Effector CD8-positive, alpha-beta T cell (primary cell): ENCODE measurements at places on chromosomes 7 and 10.

DNA sequence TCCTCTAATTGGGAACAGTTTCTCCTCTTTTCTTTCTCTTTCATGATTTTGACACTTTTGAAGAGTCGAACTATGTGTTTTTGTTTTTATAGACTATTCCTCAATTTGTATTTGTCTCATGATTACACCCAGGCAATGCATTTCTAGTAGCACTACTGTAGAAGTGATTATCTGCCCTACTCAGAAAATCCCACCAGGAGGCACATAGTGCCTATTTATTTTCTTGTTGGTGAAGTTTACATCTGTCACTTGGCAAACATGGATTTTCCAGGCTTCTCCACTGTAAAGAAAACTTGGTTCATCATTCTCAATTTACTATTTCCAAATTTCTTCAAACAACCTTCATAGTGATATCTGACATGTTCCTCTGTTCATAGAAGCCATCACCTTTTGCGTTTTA is 893.9 kb downstream of the CCSER2 start:
- no peak for DNase-seq

DNA sequence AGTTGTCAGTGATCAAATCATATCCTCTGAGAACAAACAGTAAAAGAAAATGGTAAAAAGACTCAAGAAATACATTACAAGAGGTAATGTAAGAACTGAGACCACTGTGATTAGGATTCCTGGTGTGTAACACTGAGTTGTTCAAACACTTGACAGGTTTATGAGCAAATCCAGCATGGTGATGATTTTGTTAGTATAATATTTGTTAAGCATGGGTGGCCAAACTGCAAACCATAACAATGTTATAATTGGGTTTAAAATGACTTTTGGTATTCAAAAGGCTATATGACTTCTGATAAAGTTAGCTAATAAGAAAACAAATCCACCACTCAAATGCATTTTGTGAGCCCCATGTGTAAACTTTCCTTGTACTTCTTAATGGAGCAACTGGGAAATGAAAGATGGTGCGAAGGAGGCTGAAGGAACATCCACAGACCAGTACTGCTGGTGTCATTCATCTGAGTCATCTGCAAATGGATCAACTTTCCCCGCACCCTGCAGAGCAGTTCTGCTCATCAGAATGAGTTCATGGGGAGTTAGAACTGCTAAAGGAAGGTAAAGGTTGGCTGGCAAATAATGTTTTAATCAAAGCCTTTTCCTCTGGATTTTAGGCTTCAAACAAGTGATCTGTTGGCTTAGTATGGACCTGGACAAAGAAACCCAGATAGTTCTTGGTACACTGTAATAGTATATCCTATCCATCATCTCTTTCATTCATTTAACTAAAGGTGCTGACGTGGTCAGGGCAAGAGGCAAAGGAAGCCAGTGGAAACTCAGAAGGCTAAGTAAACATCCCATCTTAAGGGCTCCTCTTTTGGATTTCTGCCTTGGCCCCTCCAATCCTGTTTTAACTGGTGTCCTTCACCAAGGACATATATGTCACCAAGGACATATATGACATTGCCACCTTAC is 45.0 kb downstream of the AFAP1L2 start:
- no peak for DNase-seq

- DNase-seq = no peak
These were observed 47.2 kb upstream of the CCDC3 start for GRCh38 chr10:13048762-13049161.

DNA sequence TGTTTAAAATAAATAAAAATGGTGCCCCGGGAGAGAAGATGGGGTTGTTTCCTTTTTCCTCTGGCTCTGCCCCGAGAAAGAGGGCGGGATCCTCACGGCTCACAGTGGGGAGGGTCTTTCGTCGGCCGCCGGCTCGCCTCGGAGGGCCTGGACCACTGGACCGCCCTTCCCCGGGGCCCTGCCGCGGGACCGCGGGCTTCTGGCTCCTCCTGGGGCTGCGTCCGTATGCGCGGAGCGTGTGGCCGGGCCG is 3.5 kb upstream of the IGF2BP3 start:
- no peak for DNase-seq

DNA sequence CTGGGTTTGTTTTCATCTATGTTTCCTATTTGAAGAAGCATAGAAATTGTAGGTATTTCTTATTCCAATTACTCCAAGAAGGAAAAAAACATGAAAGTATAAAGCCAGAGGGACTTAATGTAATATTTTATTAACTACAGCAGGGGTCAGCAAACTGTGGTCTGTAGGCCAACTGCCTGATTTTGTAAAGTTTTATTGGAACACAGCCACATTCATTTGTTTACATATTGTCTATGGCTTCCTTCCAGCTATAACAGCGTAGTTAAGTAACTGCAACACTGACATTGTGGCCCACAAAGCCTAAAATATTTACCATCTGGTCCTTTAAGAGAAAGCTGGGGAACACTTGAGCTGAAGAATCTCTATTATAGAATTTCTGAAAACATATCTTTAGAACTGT is 306.2 kb downstream of the BICC1 start:
- DNase-seq = no peak

- DNase-seq = no peak
These were observed 88.0 kb upstream of the MALRD1 start for GRCh38 chr10:18960466-18961079.

GRCh38 chr10:17263580-17263979 is 35.5 kb downstream of the VIM start:
- no peak for DNase-seq

GRCh38 chr10:6563731-6564130 is 16.3 kb downstream of the PRKCQ start:
- DNase-seq = no peak

GRCh38 chr7:33744293-33745075 is 160.9 kb upstream of the BMPER start:
- DNase-seq = no peak

- DNase-seq = no peak
These were observed 125.0 kb downstream of the FOXP2 start for GRCh38 chr7:114539575-114539974.

GRCh38 chr10:14244801-14245211 is 85.9 kb downstream of the FRMD4A start:
- DNase-seq = no peak

GRCh38 chr10:12319076-12319475 is 30.3 kb upstream of the CAMK1D start:
- DNase-seq = no peak

DNA sequence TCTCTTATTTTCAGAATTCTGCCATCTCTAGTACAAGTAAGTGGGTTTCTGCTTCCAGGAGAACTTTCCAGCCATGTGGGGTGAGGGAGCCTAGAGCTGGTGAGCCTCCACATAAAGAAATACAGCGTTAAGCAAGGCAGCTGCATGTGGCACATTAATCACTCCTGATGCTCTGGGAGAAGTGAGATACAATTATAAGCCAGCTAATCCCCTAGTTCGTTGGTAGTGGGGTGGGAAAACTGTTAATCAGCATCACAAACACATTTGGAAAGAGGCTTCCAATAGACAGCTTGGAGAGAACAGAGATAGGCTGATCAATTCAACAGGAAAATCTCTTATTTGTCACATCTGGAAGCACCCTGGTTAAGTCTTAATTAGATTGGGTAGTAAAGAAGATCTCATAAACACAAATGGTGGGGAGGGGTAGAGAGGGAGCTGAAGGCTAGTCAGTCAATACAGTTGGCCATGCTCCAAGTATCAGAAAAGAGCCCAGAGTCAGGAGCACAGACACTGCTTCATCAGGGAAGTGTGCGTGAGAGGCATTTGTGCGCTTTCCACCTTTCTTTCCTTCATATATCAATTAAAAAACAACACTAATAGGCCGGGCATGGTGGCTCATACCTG is 130.6 kb downstream of the SORCS1 start:
- DNase-seq = no peak

GRCh38 chr7:103058122-103058521 is 16.5 kb downstream of the FBXL13 start:
- DNase-seq = no peak

DNA sequence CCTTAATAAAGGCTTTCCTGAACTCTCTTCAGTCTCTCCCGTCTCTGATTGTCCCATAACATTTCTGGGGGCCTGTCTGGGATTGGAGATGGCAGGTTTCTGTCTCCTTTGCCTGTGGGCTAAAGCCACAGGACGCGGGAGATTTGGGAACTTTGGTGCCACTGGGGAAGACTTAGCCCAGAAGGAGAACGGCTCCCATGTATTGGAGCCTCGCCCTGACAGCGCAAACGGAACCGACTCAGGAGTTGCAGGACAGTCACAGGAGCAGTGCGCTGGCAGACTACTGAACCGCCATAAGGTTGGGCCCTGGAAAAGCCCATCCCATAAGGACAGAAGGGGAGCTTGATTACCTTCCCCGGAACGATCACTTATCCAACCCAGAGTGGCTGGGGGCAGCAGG is 7.1 kb upstream of the ZNF33B start:
- DNase-seq = no peak

DNA sequence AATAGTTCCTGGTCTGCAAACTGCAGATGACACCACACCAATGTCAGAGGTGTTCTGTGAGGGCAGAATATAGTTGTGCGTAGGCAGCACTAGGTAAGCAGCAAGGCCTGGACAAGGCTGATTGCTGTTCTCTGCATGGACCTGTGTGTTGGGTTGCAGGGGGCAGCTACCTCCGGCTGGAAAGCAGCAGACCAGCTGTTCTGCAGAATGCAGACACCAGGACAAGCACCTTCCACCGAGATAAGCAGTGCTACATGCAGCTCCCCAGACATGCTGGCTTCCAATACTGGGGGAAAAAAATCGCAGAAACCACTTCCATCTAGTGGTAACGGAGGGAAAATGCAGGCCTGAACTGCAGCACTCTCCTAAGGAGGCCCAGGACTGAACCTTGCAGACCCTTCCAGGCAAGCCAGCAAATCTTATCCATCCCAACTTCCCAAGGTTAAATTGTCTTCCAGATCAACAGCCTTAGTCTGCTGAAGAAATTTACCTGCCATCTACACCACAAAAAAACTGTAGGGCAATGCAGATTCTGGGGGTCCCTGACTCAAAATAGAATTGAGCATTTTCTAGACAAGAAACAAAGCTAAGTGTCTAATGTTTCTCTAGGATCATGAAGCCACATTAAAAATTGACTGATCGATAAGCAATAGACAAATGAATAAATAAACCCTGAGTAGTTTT is 50.5 kb upstream of the COBL start:
- no peak for DNase-seq

DNA sequence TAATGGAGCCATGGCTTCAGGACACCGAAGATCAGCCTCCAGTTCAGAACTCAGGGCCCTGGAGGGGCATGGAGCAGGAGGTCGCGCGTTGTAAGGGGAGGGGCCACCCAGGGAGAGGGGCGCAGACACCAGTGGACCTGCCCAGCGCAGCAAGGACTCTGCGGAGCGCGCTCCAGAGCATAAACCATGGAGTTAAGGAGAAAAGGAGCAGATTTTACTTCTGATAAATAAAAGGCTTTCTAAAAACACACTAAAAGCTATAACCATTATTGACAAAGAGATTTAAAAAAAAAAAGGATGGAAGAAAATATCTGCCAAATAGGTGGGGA is 10.5 kb downstream of the CALY start:
- DNase-seq = no peak
